ENCODE measurements at places on chromosomes 1 and 21. TPM values are rescaled to one million over a fixed set of nuclear protein-coding genes. Genes with fewer than 3 reads are reported as not detected.

GRCh38 chr21:16116798-16117197 is 387.0 kb downstream of the USP25 start:
- DNase-seq = no peak

GRCh38 chr1:36805979-36806640 is 228.2 kb downstream of the GRIK3 start:
- DNase-seq = no peak

AADACL4 gene
- total RNA-seq = not detected

DNA sequence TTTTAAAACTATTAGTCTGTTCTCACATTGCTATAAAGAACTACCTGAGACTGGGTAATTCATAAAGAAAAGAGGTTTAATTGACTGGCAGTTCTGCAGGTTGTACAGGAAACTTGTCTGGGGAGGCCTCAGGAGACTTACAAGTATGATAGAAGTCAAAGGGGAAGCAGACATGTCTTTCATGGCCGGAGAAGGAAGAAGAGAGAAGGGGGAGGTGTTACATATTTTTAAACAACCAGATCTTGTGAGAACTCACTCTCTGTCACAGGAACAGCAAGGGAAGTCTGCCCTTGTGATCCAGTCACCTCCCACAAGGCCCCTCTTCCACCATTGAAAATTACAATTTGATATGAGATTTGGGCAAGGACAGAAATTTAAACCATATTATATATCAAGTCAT is 55.9 kb downstream of the CLIC4 start:
- no peak for DNase-seq

GRCh38 chr1:66494482-66494881 is 39.5 kb upstream of the SGIP1 start:
- DNase-seq = no peak

MATN1 gene
- total RNA-seq = not detected

DNA sequence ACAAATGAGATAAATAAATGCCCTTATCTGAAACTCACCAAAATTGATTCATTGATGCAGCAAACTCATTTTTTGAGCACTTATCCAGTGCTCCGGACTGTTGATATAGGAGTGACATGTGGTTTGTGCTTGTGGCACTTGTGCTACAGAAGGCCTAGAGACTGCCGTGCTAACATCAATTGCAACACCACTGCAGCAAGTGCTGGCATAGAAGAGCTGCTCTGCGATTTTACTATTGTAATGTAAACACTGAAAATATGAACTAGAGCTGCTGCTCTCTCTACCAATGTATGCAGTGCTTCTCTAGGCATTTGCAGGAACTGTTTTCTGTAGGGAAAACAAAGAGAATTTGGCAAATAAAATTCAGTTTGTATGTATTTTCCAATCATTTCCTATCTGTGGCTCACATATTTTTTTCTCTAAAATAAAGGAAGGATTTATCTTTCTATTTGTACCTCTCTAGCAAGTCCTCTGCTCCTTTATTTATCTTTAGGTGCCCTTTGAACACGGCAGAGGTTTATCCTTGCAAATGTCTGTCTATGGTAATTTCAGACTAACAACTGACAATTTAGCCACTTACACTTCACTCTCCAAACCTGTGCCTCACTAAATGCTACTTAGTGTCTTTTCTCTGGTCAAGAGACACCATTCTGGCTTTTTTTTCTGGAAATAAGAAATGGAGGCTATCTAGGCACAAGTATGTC is 409.5 kb upstream of the ADGRL2 start:
- no peak for DNase-seq

ZFP69B gene
- 1.3 TPM for total RNA-seq
